ENCODE measurements at places on chromosomes 13 and 19. TPM values are rescaled to one million over a fixed set of nuclear protein-coding genes. Genes with fewer than 3 reads are reported as not detected.

GRCh38 chr19:45346449-45346848, 5.9 kb downstream of the KLC3 start:
- no peak for DNase-seq

The NKPD1 gene
- not detected for polyA plus RNA-seq

DNA sequence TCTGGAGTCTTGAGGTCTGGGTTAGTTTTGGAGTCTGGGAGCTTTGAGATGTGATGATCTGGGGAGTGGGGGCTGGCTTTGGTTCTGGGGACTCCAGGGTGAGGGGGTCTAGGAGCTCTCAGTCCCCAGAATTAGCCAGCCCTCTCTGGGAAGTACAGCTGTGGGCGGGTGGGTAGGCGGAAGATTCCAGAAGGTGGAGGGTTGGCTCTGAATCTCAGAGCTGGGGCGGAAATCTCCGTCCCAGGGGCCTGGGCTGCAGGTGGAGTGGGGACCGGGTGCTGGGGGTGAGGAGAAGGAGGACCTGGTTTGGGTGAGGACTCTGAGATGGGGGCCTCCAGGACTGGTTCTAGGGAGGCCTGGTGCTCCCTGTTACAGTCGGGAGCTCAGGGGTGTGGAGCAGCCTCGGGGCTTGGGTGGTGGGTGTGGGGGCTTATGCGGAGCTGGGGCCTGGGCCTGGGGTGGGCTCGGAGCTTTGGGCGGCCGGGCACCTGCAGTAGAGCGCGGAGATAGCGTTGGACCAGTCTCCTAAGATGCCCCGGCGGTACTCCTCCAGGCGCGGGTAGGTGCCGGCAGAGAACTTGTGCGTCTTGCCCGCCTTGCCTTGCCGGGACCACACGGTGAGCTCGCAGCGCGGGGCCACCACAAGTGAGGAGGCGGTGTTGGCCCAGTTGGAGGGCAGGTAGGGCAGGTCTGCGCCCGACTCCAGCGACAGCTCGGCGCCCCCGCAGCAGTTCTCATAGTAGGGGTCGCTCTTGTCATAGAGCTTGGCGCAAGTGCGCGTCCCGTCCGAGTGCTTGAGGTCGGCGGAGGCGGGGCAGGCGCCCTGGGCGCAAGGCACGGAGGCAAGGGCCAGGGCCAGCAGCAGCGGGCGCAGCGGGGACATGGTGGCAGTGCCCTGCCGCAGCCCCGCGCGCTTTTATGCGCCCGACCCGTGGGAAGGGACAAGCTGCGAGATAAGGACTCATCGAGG, at the start of gene SYCN:
TSS of gene SYCN (minus strand) at position 892 of the 970 bp plus-strand sequence. CDS start at position 883, 9 bp downstream.
- DNase-seq, result no peak

The ZNF730 gene
- polyA plus RNA-seq, result not detected

- DNase-seq, result no peak
These were observed 20.5 kb downstream of the CARS2 start for GRCh38 chr13:110685305-110686020.
